ENCODE measurements at places on chromosomes 12 and 14.

DNA sequence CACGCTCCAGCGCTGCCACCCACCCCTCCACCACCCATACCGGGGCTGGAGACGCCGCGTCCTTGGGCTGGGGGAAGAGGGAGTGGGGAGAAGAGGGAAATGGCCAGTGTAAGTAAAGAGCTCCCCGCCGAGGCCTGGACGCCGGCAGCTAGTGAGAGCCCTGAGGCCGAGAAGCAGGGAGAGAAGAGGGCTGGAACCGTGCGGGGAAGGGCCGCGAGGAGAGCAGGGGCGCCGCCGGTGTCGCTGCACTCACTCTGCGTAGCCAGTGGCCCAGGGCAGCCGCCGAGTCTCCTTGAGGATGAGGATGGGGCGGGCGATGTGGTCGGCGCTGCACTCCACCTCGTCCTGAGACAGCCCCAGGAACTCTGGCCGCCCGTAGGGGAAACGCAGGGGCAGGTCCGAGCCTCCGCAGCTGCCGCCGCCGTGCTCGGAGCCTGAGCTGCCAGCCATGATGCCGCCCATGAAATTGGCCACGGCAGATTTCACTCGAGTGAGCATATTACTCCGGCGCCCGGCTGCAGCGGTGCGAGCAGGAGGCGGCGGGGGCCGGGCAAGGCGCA lies 631 bp downstream of the PPM1H start:
- no peak for DNase-seq

GRCh38 chr12:131088701-131089530 lies 135.2 kb downstream of the ADGRD1 start:
- no peak for DNase-seq

- DNase-seq: no peak
Observed at GRCh38 chr14:79057333-79057732, 887.2 kb downstream of the NRXN3 start.

- DNase-seq: no peak
Observed at GRCh38 chr12:118884226-118884625, 97.1 kb upstream of the SRRM4 start.

DNA sequence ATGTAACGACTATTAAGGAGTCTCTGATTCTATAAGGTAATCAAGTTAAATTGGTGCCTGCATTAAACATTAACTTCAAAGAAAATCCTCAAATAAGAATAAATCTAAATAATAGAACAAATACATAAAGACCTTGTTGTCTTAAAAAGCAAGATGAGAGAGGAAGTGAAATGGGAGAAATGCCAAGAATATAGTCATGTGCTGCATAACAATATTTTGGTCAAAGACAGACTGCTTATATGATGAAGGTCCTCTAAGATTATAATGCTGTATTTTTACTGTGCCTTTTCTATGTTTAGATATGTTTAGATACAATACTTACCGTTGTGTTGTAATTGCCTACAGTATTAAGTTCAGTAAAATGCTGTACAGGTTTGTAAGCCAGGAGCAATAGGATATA lies 213.6 kb downstream of the C12orf42 start:
- DNase-seq: no peak

GRCh38 chr12:101748907-101749306 lies 9.6 kb upstream of the SYCP3 start:
- no peak for DNase-seq

DNA sequence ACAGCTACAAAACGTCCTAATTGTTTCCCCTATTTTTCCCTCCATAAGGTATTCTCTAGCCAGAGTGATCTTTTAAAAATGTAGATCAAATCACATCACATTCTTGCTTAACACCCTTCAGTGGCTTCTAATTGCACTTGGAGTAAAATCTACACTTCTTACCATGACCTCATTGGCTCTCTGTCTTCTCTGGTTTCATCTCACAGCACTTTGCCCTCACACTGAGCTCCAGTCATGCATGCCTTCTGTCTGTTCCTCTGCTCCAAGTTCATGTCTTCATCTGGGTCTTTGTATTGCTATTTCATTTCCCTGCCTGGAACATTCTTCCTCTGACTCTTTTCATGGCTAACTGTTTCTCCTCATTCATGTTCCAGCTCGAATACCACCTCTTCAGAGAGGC lies 220.4 kb upstream of the GARIN6 start:
- no peak for DNase-seq

GRCh38 chr12:31742891-31743290 lies 14.1 kb upstream of the AMN1 start:
- DNase-seq: no peak

GRCh38 chr14:58750321-58751269 lies 112.8 kb downstream of the DACT1 start:
- no peak for DNase-seq

DNA sequence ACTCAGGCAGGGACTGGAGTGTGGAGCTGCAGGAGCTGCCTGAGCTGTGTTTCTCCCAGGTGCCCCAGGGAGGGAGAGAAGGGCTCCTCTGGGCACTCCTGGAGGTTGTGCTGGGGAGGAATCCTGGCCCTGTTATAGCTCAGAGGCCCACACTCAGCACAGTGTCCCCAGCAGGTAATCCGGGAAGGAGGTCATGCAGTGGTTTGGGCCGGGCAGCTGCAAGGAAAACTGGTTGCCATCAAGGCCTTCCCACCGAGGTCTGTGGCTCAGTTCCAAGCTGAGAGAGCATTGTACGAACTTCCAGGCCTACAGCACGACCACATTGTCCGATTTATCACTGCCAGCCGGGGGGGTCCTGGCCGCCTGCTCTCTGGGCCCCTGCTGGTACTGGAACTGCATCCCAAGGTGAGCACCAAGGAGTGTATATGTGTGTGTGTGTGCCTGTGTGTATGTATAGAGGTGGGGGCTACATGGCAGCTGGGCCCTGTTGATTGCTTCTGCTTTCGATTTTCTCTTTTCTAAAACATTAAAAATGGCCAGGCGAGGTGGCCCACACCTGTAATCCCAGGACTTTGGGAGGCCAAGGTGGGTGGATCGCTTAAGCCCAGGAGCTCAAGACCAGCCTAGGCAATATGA lies 2.0 kb downstream of the AMHR2 start:
- no peak for DNase-seq

GRCh38 chr14:36105401-36105800 lies 71.1 kb downstream of the PTCSC3 start:
- DNase-seq: no peak

DNA sequence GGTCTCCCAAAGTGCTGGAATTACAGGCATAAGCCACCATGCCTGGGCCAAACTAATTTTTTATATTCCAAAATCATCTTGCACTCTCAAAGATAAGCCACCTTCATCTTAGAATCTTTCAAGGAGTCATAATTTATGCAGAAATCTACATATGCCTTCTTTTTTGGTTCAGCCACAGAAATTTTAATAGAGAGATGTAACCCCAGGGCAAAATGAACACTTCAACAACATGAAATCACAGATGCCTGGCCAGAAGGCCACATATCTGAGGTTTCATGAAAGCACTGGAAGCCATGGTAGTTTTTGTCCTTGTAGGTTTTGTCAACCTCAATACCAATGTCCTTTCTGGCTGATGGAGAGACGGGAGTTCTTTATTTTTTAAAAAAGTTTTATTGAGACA lies 9.8 kb downstream of the SUPT16H start:
- no peak for DNase-seq

GRCh38 chr14:90405101-90405500 lies 8.3 kb downstream of the CALM1 start:
- DNase-seq: no peak

DNA sequence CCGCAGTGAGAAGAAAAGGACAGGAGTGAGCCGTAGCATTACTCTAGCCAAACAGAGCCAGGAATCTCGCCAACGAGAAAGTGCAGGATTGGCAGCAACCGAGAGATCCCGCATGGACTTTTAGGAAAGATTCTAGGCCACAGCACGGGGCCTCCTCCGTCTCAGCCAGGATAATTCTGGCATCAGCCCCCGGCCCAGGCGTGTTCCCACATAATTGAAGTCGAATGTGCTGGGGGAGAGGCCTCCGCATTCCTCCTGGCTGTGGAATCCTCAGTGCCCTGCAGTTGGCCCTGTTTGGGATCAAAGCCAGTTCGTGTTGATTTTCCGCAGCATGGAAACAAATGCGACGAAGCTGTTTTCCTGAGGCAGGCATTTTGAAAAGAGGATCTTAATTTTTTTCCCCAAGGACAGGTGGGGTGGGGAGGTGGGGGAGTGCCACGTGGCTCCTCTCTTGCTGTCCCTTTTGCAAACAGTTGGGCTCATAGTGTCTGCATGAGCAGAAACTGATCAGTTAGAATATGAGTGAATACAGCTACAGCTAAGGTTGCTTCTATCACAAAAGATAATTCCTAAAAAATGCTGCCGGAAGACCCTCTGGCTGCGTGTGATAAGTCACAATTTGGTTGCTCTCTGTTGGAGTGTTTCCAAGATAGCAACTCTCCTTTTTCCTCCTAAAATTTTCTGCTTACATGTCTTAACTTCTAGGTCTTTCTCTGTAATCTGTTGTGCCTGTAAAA lies 37.3 kb upstream of the ATXN2 start:
- DNase-seq: no peak

- no peak for DNase-seq
Observed at GRCh38 chr14:41549282-41549681, 57.4 kb upstream of the LRFN5 start.

GRCh38 chr14:105392131-105393090 lies 5.9 kb upstream of the TEX22 start:
- no peak for DNase-seq

DNA sequence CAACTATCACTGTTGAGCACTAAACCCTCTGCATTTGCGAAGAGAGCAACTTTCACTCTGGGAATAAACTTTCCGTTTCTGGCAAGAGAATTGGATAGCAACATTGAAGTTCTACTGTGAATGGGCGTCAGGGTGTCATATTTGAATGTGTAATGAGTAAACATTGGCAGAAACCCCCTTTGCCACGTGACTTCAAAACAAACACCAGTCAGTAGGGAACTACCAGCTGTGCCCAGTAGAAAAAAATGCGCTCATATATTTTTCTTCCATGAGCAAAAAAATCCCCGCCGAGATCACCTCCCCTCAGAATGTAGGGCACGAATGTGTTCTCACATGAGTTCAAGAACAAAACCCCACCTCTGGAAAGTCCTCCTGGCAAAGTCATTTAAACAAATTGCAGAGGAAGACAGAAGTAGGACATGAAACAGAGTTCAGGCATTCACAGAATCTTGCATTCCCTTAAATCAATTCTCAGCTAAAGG lies 80.6 kb downstream of the BTG1 start:
- no peak for DNase-seq

DNA sequence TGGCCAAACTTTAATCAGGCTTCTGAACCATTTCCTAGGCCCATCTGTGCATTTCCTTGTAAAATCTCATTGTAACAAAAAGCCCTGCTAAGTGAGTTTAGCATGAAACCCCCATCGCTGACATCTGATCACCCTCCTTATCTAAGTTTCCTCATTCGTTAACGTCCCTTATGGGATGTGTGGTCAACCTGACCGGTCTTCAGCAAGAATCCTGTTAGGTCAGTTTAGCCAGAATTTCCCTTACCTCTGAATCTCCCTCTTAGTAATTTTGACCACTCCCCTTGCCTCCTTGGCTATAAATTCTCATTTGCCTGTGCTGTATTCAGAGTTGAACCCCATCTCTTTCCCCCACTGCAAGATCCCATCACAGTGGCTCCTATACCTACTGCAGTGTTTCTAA lies 239.3 kb downstream of the RMST start:
- no peak for DNase-seq

DNA sequence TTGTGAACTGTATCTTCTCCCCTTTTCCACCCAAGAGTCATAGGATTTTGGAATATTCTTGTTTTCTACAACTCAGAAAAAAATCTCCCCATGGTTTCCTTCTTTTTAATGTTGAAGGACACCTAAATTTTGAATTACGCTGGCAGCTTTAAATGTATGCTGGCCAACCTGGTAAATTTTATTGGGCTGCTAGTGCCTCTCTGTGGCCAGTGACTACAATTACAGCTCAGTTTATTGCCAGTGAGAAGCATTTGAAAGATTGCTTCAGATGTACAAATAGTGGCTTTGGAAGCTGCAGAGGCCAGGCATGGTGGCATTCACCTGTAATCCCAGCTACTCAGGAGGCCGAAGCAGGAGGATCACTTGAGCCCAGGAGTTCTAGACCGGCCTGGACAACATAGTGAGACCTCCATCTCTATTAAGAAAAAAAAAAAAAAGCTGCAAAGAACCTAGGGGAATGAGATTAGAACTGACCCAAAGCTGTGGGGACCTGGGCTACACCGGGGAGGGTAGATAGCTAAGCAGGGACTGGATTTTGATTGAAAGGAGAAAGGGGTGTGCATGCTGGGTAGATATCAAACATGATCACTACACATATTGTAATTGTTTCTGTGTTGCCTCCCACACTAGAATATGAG lies 7.6 kb upstream of the RAB21 start:
- DNase-seq: peak; percentile 10

- no peak for DNase-seq
Observed at GRCh38 chr12:104581005-104581570, 124.3 kb downstream of the CHST11 start.

Measured in stimulated activated CD8-positive, alpha-beta memory T cell treated with anti-CD3 and anti-CD28 coated beads, Interleukin-2, amount 100 ng/mL, for 1 hour (primary cell).